ENCODE measurements at places on chromosomes 16 and 17. TPM values are rescaled to one million over a fixed set of nuclear protein-coding genes. Genes with fewer than 3 reads are reported as not detected.

The ACSM5 gene
- total RNA-seq: not detected

The C17orf50 gene
- not detected for total RNA-seq

The ATP2C2 gene
- total RNA-seq: not detected

The CRHR1 gene
- total RNA-seq: 0.71 TPM

The PPM1E gene
- 52.5 TPM for total RNA-seq

The KRT33A gene
- not detected for total RNA-seq

The CLEC10A gene
- total RNA-seq: not detected

The PMM2 gene
- total RNA-seq: 23.2 TPM

The KRT20 gene
- total RNA-seq: not detected

The NUPR1 gene
- not detected for total RNA-seq

The NEUROD2 gene
- total RNA-seq: 6.3 TPM

The ANKS4B gene
- not detected for total RNA-seq

Measured in glutamatergic neuron (in vitro differentiated cells).